Suppressor macrophage treated with lipopolysaccharide for 4 hours (primary cell): ENCODE measurements at places on chromosomes 5 and 9.

- peak; percentile 12 for DNase-seq
These were observed 57.3 kb upstream of the C6 start for GRCh38 chr5:41270423-41271251.

DNA sequence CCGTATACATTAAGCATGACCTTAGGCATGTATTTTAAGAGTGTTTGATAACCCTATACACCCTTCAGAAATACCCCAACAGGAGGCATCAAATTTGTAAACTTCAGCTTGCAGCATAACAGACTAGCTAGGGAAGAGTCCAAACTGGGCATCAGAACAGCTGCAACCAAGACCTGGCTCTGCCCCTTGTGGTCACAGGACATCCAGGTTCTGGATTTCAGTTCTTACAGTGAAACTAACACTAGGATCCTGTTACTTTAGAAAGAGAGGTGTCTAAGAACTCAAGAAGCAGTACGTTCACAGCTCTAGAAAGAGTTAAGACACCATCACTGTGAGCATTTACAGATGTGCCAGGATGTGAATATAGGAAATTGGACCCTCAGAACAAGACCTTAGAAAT, 229.8 kb downstream of the BNC2 start:
- DNase-seq = no peak

DNA sequence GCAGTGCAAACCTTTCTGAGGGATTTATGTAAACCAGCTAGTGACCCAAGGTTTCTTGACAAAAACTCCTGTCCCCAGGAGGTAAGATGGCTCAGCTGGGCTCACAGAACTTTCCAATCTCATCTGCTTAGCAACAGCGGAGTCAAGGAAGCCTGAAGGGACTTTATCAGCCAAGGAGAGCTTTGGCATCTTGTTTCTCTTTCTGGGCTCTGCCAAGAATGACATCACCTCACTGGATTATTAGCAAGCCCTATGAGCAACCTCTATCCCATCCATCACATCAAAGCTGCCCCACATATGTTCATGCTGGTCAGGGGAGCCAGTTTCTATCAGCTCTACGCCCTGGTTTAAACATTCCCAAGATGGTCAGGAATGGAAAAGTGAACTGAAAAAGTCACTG, 461.3 kb downstream of the ENC1 start:
- DNase-seq = no peak

DNA sequence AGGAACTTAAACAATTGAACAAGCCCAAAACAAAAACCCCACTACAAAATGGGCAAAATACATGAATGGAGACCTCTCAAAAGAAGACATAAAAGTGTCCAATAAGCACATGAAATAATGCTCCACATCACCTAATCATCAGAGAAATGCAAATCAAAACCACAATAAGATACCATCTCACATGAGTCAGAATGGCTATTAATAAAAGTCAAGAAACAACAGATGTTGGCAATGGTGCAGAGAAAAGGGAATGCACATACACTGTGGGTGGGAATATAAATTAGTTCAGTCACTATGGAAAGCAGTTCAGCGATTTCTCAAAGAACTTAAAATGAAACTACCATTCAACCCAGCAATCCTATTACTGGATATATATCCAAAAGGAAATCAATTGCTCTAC, 337.4 kb upstream of the GRIA1 start:
- no peak for DNase-seq

GRCh38 chr5:171601266-171601881, 181.9 kb downstream of the FGF18 start:
- DNase-seq = peak; percentile 28

GRCh38 chr5:67341478-67341877, 144.9 kb upstream of the CD180 start:
- DNase-seq = no peak

DNA sequence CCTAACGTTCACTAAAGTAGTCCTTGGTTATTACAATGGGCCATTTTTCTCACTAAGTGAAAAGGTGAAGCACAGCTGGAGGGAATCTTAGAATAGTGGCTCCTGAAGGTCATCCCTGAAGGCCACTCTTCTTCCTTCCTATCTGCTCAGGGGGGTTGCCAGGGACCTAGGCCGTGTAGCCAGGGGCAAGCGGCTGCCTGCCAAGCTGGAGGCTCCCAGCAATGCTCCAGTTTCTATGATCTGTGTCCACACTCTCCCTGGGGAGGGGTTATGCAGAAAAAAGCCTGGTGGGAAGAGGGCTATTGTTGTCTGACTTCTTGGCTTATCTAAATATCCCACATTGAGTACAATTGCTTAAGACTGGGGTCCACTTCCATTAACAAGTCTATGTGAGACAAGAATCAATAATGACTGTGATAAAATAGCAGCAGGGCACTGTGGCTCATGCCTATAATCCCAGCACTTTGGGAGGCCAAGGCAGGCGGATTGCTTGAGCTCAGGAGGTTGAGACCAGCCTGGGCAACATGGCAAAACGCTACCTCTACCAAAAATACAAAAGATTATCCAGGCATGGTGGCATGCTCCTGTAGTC, 3.8 kb downstream of the NMRK1 start:
- DNase-seq = no peak
